ENCODE measurements at places on chromosomes 1 and 21. TPM values are rescaled to one million over a fixed set of nuclear protein-coding genes. Genes with fewer than 3 reads are reported as not detected.
A peak's percentile ranks its signal among the peaks of the same experiment; 100 is the strongest.

GRCh38 chr21:43757601-43758000 is 18.5 kb downstream of the CSTB start:
- no peak overlapping the region for H3K4me3 ChIP-seq
- peak overlapping the region; percentile 53 for H3K27ac ChIP-seq
- H3K36me3 ChIP-seq = peaks cover 68% of the 10 kb centered on the region
- H3K4me1 ChIP-seq = peaks cover 18% of the 10 kb centered on the region
- H3K27me3 ChIP-seq = no peaks in the 10 kb centered on the region

GRCh38 chr1:10663678-10664035 is 132.8 kb downstream of the CASZ1 start:
- peak overlapping the region; percentile 92 for H3K27ac ChIP-seq
- DNase-seq = peak; percentile 61
- H3K4me3 ChIP-seq = peak overlapping the region; percentile 30
- no peaks in the 10 kb centered on the region for H3K27me3 ChIP-seq

PFKL gene
- 47.7 TPM for total RNA-seq

CFHR4 gene
- total RNA-seq = not detected

GRCh38 chr1:208251911-208252835 is 8.0 kb upstream of the PLXNA2 start:
- H3K27me3 ChIP-seq = peaks cover 29% of the 10 kb centered on the region
- DNase-seq = no peak
- peak overlapping the region; percentile 27 for H3K27ac ChIP-seq
- peaks cover 20% of the 10 kb centered on the region for H3K4me1 ChIP-seq

DNA sequence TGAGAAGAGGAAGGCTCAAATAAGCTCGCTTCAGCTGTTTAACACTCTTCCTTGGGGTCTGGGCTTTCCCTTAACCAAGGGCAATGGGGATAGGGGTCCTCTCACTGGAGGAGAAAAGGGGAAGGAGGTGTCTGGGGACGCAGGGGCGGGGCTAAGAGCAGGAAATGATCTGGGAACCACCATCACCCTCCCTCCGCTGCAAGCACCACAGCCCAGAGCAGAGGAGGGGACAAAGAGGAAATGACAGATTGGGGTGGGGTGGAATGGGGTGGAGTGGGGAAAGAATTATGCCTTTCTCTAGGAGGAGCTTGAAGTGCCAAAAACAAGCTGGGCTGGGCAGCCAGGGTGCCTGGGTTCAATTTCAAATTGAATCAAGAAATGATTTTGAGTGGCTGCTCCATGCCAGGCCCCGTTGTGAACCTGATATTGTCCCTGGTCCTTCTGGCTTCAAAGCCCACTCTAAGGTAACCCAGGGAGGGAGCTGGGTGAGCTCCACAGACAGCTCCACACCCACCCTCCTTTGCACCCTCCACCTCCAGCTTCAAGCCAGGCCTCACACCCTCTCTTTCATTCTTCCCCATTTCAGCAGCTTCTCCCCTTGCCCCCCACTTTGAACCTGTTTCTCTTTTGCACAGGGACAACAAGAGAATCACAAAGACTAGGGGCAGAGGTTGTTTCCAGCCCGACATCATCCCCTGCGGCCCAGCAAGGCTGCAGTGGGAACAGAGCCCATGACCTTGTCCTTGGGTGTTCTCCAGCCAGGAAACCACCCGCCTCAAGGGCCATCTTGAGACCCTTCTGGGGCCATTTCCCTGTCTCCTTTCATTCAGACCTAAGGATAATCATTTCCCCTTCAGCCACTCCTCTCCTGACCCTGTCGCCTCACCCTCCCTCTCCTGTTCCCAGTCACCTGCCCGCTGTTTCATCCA is 1.1 kb downstream of the ARHGAP30 start:
- peaks cover 35% of the 10 kb centered on the region for H3K27me3 ChIP-seq
- H3K4me1 ChIP-seq = no peaks in the 10 kb centered on the region
- H3K36me3 ChIP-seq = no peaks in the 10 kb centered on the region
- peak; percentile 70 for DNase-seq
- H3K27ac ChIP-seq = peak overlapping the region; percentile 66

ETNK2 gene
- 4.4 TPM for total RNA-seq

DNA sequence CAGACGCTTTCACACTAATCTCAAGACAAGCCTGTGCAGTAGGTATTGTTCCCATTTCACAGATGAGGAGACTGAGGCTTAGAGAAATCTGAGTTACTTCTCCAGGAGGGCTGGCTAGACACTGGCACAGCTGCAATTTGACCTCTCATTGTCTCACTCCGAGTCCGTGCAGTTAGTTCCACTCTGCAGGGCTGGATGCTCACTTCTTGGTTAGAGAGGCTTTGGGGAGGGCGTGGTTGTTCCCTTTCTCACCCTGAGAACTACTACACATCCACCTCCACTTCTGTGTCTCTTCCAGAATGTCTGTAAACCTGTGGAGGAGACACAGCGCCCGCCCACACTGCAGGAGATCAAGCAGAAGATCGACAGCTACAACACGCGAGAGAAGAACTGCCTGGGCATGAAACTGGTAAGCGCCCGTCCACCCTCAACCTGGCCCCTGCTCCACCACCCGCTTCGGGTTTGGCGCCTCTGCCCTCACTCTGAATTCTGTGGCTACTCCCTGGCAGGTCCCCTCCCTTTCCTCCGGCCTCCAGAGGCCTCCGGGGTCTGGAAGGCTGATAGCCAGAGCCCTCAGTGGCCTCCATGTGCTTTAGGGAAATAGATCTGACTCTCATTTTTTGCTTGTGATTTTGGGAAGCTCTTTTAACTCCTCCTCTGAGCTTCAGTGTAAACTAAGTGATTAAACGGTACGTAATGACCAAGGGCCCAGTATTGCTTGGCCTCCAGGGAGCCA is 29.1 kb downstream of the EIF2D start:
- H3K4me3 ChIP-seq = no peak overlapping the region
- peaks cover 32% of the 10 kb centered on the region for H3K36me3 ChIP-seq
- no peak overlapping the region for H3K27ac ChIP-seq
- no peak for DNase-seq
- H3K27me3 ChIP-seq = no peaks in the 10 kb centered on the region
- H3K4me1 ChIP-seq = peaks cover 38% of the 10 kb centered on the region

KIF14 gene
- 0.08 TPM for total RNA-seq

SCNM1 gene
- total RNA-seq = 19.4 TPM

GRCh38 chr1:176754676-176755075 is 291.7 kb downstream of the PAPPA2 start:
- H3K36me3 ChIP-seq = no peaks in the 10 kb centered on the region
- DNase-seq = no peak
- H3K4me1 ChIP-seq = no peaks in the 10 kb centered on the region
- no peak overlapping the region for H3K4me3 ChIP-seq

GRCh38 chr1:160056648-160057169 is 13.3 kb downstream of the KCNJ10 start:
- no peaks in the 10 kb centered on the region for H3K4me1 ChIP-seq
- no peak overlapping the region for H3K27ac ChIP-seq
- no peak overlapping the region for H3K4me3 ChIP-seq
- no peaks in the 10 kb centered on the region for H3K36me3 ChIP-seq
- peaks cover 63% of the 10 kb centered on the region for H3K27me3 ChIP-seq

DNA sequence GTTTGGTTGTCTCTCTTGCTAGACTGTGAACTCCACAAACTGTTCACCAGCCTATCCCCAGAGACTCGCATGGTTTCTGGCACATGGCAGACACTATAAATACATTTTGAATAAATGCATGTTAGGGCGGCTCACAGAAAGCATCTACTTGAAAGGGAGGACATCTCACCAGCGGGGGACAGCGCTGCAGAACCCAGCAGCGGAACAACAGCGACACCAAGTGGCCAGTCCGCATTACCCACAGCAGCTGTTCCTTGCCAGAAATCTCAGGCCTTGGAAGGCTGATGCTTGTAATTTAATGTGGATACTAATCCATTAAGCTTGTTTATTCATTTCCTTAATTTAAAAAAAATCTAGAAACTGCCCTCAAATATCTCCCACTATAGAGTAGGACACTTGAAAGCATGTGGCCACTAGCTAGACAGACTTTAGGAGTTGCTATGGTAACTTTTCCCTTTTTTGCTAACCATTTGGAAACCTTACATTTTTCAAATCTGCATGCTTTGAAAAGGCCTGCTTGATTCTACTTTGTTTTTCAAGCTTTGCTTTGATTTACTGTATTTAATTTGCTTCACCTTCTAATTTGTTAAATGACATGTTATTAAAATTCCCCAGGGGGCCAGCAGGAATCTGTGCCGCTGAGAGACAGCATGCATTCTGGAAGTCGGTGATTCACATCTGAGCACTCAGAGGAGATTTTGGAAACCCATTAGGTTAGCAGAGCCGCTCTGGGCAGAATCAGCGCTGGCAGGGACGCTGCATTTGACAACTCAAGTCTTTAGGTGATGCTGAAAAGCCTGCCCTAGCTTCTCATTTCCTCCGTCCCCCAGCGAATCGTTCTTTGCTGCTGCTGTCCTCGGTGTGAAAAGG is 63.5 kb upstream of the SSX2IP start:
- H3K4me3 ChIP-seq = no peak overlapping the region
- H3K27ac ChIP-seq = no peak overlapping the region
- no peaks in the 10 kb centered on the region for H3K36me3 ChIP-seq
- H3K27me3 ChIP-seq = peaks cover 48% of the 10 kb centered on the region
- peak; percentile 58 for DNase-seq

OR2T33 gene
- not detected for total RNA-seq

Measured in left ventricle myocardium inferior (tissue), 1 donor.